ENCODE measurements at places on chromosomes 7 and 10.

GRCh38 chr10:76645341-76645740 is 992.3 kb downstream of the KCNMA1 start:
- DNase-seq = no peak

DNA sequence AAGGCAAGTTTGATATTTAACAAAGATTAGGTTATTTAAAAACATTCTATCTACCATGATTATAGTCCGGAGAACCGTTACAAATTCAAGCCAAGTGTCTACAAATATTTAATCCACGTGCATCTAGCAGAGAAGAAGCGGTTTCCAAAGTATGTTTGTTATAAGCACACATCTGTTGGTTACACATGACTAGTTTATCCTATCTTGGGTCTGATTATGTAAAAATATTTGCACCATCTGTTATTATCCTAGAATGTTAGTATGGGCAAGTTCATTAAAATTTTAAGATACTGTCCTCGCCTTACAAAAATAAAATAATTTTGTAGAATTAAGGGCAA is 289.2 kb upstream of the VSTM2A start:
- no peak for DNase-seq

DNA sequence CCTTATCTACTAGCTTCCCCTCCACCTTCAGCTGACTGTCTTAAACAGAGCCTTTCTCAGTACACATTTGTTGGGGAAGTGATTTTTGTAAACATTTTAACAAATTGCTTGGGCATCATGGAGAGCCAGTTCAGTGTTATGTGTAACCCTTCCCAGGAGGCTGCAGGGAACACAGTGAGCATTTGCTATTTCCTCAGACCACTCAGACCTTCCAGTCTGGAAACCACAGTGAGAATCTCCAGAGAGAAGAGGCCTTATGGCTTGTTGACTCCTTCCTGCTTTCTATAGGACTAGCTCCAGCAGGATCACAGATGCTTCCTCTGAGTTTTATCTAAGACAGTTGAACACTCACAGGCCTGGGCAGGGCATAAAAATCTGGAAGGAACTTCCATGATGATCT is 409.8 kb upstream of the NPVF start:
- DNase-seq = no peak

GRCh38 chr7:26250239-26250638 is 41.4 kb upstream of the SNX10 start:
- DNase-seq = no peak

GRCh38 chr7:14836006-14836405 is 66.5 kb downstream of the DGKB start:
- no peak for DNase-seq
